ENCODE measurements at places on chromosomes 12 and 14.
A peak's percentile ranks its signal among the peaks of the same experiment; 100 is the strongest.

DNA sequence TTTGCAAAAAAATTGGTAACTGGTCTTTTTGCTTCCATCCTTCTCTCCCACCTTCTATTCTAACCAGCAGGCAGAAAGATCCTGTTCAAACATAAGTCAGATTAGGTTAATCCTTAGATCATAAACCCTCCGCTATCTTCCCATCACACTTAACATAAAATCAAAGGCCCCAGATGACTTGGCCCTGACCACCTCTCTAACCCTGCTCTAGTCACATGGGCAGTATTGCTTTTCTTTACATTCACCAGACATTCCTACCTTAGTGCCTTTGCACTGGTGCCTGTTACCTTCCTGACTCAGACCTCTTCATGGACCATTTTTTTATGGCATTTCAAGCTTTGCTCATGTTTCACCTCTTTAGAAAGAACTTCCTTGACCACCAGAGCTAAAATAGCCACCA is 83.5 kb downstream of the NTF3 start:
- no peak for DNase-seq

DNA sequence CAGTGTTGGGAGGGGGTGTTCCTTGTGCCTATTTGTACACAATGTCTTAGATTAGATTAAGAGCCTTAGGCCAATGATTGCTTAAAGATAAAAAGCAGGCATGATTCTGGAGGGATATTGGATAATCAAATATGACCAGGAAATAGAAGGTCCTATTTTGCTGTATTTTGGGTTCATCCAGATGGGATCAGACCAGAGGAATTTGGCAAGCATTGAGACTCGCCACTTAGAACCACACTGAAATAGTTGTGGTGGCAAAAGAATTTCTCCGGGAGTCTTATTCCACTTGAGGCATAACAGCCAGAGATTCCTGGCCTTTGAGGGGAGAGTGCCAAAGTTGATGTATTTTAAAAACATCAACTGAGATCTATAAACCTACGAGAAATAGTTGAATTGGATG is 327.2 kb downstream of the RAD51B start:
- DNase-seq = no peak

DNA sequence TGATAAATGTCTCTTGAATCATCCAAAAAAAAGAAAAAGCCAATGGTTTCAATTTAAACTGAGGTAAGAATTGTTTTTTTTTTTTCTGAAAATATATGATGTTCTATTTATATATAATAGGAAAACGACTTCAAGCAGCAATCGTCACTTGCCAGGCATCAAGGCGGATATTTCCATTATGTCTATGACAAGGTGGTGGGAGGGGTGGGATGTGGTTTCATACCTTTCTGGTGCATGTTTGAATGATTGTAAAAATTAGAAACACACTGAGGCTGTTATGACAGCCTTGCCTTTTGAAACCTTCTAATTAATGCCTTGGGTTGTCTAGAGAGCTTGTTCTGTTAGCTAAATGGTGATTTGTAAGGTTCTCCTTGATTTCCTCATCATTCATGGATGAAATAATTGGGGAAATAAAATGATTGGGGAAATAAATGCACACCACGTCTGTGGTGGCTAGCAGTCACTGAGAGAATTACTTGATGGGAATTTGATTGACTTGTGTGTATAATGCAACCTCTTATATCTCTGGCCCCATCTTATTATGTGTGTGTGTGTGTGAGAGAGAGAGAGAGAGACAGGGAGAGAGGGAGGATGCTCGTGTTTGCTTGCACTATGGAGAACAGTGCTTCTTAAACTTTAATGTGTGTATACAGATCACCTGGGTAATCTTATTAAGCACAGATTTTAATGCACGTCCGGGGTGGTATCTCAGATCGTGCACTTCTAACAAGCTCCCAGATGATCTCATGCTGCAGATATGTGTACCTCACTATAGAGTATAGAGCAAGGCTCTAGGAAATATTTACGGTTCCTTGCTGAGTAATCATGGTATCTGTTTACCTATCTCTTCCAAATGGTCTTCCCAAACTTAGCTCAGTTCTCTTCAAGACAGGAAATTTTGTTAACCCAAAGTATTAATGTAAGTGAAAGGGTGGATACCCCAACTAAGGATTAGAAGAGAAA is 502.6 kb downstream of the DIO2 start:
- DNase-seq = no peak

DNA sequence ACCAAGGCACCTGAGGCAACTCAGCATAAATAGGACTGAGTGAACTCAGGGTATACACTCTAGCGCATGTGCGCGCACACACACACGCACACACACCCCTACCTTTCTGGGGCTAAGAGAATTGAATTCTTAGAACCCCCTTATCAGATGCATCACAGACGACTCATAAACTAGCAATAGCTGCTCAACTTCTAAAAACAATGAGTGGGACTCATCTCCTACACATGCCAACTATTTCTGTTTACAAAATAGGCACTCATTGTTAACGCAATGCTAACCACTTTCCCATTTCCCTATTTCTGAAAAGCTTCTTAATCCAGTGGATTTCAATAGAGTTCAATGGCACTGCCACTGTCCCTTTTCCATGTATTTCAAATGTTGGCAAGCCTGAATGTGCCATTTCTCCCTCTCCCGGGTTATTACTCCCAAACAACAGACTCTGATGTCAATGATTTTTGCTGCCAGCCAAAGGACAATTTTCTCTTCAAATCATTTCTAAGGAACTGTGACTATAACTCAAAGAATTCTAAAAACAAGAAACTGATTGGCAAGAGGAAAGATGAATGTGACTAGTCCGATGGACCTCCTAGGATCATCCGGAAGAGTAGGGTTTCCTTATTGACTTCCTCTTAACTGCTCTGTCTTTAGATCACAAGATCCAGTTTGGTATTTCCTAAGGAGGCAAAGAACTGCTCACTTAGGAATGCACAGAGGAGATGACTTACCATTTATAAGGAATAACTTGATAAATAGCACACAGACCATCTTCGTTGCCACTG is 48.8 kb downstream of the SLC38A1 start:
- DNase-seq = no peak

- no peak for DNase-seq
These were observed 13.6 kb downstream of the TULP3 start for GRCh38 chr12:2904260-2904659.

DNA sequence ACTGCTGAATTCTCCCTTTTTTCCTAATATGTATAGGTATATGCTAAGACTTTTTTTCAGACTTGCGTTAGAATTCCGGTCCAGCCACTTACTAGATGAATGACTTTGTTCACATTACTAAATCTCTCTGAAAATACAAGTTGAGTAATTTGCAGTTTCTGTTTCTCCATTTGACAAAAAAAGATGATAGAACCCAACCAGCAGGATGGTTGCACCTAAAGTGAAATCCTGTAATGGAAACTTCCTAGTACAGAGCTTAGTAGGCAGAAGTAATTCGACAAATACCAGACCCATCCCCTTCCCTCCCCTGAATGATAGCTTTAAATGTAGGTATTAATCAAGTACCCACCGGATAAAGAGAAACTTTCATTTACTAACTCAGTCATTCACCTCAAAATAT is 113.6 kb upstream of the RAP1B start:
- no peak for DNase-seq

DNA sequence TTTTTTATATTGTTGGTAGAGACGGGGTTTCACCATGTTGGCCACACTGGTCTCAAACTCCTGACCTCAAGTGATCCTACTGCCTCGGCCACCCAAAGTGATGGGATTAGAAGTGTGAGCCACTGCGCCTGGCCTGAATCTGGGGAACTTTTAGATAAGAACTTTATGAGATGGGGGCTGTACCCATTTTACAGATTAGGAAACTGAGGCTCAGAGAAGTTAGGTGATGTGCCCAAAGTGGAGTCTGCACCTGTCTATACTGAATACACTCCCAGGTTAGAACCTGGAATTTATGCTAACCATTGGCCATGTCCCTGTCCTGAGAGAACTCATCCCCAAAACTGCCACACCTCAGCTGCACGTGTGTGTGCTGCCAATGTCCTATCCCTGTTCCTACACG is 81.9 kb downstream of the ESRRB start:
- no peak for DNase-seq

GRCh38 chr12:39603065-39603464 is 16.5 kb downstream of the ABCD2 start:
- no peak for DNase-seq

- DNase-seq = peak; percentile 83
These were observed 10.2 kb downstream of the CD69 start for GRCh38 chr12:9750276-9751203.

- DNase-seq = no peak
These were observed 5.0 kb downstream of the CEBPE start for GRCh38 chr14:23114120-23114458.

DNA sequence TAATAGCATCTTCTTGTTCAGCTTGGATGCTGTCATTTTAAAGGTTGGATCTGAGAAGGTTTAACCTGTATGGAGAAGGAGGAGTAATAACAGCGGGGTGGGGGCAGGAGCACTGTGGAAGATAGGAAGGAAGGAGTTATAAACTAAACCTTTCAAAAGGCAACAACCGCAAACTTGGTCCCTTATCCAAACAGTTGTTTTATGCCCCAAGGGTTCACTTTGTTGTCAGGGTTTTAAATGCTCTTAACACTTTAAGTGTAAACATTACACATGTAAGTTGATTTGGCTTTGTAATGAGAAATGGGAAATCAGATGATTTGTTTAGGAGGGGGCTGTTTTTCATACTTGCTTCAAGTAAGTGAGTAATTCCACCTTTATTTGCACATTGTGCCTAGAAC is 3.0 kb downstream of the NPAS3 start:
- DNase-seq = no peak

DNA sequence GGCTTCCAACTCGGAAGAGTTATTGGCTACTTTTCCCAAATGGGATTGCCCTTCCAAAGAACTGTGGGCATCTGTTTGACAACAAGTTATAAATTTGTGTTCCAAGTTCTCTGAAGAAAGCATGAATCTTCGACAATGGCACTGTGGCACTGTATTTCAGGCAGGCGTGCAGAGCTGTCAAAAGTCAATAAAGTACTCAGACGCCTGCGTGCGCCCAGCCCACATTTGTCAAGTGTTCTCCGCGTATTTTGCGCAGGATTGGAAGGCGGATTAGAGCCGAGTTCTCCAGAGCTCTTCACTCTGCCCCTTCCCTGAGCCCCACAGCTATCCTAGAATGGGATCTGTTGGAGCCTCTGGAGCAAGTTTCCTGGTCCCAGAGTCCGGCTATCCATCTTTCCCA is 103.2 kb downstream of the SLC25A47 start:
- no peak for DNase-seq

- no peak for DNase-seq
These were observed 46.3 kb downstream of the PTPRQ start for GRCh38 chr12:80490329-80490728.

Data from hematopoietic multipotent progenitor cell treated with erythropoietin and hydrocortisone succinate and interleukin-3 and kit ligand, for 17 days (in vitro differentiated cells).